ENCODE measurements at places on chromosomes 3 and 15.

DNA sequence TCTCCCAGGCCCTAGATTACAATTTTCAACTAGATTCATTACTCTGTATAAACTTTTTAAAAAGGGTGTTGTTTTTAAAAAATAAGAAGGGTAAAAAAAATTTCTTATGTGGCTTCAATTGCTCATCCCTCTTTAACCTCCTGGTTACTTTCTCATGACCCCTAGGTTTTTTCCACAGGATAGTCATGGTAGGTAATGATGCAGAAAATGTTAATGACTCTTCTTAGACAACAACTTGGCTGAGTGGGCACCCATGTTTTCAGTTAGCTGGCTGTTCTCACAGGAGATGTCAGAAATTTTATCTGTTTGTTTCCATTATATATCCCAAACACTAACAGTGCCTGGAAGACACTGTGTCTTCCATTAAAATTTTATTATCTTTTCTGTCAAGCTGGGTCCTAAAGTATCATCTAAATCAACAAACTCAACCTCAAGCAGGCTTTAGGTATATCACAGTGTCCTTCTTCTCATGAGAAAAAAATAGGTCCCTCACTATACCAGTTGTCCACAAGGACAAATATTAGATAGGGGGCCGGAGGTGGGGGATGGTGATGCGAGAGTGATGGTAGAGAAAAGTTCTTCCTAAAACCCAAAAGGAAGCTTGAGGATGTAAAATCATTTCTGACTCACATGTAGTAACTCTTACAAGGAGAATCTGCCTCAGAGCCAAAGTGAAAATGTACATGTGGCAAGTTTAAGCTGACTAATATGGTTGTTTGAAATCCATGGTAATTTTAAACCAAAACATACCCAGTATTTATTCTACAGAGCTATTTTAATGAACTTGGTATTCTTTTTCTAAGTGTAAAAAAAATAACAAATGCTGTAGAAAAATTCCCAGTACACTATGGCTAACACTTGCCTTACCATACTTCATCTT lies 43.3 kb downstream of the PLOD2 start:
- DNase-seq: no peak

- no peak for DNase-seq
Measured at GRCh38 chr3:52791366-52791765, 3.2 kb upstream of the ITIH3 start.

DNA sequence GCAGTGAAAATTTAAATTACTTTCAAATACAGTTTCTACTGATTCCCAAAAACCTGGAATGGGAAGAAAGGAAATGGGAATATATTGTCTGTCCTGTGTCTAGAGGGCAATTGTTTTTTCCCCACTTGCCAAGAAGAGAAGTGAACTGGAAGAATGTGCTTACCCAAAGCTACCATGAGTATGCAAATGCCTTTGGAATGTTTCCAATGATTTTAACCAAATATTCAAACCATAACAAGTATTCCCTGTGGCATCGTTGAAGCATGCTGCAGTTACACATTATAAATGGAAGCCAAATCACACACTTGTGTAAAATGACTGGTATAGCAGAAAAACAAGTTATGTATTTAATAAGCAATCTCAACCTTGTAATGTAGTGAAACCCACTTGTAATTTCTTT lies 368.2 kb downstream of the GBE1 start:
- no peak for DNase-seq

- DNase-seq: no peak
Measured at GRCh38 chr15:61938249-61938648, 122.0 kb downstream of the VPS13C start.

- DNase-seq: no peak
Measured at GRCh38 chr15:69159805-69160140, 662 bp upstream of the GLCE start.

GRCh38 chr3:60202052-60202726 lies 1049.1 kb downstream of the FHIT start:
- no peak for DNase-seq

DNA sequence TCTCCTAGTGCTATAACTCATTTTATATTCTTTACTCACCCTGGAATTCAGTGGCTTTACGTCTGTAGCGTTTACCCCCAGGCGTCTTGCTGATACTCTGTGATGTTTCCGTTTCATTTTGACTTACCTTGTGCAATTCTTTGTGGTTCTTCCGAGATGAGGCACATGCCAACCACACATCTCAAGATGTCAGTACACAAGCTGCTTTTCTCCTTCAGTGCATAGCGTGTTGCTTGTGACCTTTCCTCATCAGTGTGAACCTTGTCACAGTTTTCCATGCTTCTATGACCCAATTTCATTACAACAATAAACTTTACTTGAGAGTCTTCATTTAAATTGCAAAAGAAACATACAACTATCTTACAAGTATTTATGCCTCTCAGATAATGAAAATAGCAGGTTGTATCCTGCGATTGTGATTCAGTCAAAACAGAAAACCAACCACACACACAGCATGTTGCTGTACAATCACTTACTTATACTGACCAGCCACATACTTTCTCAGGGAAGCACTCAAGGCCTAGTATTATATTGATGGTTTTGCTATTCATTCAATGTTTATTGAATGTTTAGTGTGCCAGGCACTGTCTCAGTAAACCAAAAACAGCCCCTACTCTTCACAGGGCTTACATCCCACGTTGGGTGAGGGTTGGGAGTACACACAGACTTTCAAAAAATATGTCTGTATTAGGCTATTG lies 4.6 kb upstream of the TBL1XR1 start:
- no peak for DNase-seq

DNA sequence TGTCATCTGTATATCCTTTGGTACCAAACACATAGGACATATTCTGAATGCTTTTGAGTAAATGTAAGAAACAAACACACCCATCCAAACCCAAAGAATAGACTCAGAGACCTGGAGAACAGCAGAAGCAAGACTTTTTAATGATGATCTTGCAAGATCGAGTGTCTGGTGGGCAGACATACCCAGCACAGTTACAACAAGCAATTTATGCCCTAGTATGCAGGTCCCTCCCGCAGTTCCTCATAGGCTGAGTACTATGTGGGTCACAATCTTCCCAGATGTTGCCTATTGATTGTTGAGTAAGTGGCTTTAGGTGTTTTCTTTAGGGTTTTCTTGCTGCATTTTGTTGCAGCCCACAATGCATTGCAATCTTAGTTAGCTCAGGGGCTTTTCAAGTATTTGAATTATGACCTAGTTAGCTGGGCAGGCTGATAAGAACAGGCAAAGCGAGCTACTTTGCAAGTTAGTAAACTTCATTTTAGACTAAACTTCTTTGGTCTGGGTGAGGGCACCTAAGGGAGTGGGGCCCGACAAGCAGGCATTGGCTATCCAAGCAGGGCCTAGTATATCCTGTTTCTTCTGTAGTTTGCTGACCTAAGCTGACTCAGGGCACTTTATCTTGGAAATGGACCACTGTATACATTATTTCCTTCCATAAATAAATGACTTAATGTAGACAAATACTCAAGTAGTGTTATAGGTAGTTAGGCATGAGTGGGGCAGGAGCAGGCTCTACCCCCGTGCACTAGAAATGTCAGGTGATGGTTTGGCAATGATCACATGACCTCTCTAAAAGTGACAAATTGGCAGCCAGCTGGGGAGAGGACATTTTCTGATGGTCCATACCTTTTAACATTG lies 87.3 kb upstream of the LIPC start:
- DNase-seq: no peak

DNA sequence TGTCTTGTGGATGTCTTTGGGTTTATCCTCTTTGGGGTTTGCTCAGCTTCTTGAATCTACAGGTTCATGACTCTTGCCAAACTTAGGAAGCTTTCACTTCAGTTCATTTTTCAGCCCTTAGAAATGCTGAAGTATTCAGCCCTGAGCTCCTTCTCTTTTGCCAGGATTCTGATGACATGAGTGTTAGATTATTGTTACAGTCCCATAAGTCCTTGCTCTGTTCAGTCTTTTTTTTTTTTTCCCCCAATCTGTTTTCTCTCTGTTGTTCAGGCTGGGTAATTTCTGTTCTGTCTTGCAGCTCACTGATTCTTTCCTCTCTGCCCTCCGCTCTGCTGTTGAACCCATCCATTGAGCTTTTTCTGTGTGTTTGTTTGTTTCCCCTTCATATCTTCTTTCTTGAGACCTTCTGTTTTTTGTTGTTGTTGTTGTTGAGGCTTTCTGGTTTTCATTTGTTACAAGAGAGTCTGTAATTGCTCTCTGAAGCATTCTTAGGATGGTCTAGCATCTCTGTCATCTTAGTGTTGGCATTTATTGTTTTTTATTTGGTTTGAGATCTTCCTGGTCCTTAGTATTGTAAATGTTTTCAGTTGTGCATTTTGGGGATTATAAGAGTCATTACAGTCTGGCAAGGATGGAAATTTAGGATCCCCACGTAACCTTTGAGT lies 18.4 kb downstream of the LRCH3 start:
- DNase-seq: no peak

DNA sequence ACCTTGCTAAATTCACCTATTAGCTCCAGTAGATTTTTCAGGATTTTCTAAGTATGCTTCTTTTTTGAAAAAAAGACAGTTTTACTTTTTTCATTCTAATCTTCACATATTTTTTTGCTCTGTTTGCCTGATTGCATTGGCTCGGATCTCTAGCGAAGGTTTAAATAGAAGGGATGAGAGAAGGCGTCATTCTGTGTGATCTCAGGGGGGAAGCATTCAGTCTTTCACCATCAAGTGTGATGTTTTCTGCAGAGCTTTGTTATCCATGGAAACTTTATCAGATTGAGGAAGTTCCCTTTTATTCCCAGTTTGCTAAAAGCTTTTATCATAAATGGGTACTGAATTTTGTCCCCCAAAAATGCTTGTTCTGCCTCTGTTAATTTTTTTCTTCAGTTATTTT lies 120.3 kb downstream of the LRRK1 start:
- no peak for DNase-seq

- no peak for DNase-seq
Measured at GRCh38 chr3:116288485-116288884, 156.8 kb downstream of the LSAMP start.

- DNase-seq: no peak
Measured at GRCh38 chr15:43361313-43361903, 9.4 kb downstream of the ZSCAN29 start.

DNA sequence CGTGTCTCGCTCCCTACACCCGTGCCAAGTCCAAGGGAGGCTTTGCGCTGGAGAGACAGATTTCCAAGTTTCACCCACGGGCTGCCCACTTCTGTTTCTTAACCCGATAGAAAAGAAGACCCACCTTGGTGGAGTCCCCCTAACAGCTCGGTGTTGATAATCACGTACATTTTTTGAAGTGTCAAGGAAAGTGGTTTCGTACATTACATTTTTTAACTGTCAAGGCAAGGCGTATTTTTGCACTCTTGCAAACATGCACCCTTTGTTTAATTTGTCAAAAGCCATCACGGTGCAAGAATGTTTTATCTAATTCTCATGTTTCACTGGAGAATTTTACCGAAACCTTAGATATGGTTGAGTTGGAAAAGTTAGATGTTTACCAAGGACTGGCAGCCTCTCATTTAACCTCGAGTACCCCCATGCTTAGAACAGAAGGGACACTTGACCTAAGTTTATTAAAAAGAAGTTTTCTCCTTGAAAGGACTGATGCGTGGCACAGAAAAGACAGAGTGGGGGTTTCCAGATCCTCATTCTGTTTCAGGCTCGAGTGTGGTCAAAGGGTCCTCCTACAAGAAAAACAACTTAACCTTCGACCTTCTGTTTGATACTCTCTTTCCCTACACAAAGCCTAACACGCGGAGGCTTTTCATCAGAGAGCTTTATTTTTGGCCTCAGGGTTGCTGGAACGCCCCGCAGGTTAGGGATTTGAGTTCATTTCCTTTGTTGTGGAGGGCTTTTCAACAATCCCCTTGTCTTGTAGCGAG lies 882 bp downstream of the GXYLT2 start:
- no peak for DNase-seq

DNA sequence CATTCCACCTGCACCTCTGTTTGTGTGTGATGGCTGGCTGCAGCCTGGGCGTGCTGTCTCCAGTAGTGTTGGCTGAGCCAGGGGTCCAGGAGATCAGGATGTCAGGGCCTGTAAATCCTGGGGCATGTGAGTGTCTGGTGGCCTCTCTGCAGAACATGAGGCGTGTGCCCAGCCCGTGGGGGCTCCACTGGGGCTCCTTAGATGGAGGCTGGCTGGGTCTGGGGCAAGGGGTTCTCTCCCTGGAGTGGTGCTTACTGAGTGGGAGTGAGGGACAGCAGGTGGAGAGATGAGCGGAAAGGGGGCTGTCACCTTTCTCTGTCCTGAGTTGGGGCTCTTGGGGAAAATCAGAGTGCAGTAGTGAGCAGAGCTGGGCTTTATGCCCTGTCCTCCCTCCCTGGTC lies 152.2 kb downstream of the CHDH start:
- DNase-seq: no peak

DNA sequence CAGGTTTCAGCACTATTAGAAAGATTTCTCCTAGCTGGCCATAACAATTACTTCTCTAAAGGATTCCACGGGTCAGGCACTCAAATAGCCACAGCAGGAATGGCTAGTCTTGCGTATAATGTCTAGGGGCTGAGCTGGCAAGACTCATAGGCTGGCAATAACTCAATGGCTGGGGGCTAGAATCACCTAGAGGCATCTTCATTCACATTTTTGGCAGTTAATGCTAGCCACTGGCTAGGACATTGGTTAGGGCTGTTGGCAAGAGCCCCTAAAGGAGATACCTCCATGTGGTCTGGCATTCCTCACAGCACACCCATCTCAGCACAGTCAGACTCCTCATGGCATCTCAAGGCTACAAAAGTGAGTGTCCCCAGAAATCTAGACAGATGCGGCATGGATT lies 6.2 kb downstream of the SUSD5 start:
- DNase-seq: no peak

- DNase-seq: no peak
Measured at GRCh38 chr15:31869686-31870307, 160.5 kb upstream of the CHRNA7 start.

GRCh38 chr3:181808053-181808452 lies 96.3 kb downstream of the SOX2 start:
- DNase-seq: no peak

DNA sequence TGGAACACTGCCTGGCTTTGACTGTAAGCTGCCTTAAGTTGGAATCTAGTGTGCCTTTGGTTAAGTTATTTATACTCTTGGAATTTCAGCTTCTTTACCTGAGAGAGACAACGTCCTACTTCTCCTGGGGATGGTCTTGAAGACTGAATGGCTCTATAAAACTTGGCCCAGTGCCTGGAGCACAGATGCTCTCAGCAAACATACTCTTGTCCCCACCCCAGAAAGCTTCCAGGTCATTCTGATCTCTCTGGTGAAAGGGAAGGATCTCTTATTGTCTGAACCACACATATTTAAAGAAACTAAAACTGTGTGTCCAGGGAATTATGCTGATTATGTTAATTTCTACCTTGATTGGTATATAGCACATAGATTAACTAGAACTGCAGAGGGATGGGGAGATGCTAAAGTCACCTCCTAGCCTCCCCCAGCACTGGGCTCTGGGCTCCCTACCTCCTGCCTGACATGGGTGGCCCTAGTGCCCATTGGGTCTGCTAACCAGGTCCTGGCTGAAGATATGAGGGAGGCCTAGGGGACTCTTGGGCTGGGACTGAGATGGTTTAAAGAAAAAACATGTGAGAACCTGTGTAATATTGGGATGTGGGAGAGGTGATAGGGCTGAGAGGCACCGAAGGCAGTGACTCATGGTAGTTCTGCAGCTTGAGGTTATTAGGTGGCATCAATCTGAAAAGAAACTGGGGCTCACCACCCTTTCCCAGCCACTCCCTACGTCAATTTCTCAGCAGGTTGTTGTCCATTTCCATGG lies 171.0 kb downstream of the RPLP1 start:
- DNase-seq: no peak

Measured in H54 (cell line).